ENCODE measurements at places on chromosomes 4 and X.

GRCh38 chrX:17655211-17656034 is 81.9 kb upstream of the SCML1 start:
- DNase-seq = peak; percentile 41

DNA sequence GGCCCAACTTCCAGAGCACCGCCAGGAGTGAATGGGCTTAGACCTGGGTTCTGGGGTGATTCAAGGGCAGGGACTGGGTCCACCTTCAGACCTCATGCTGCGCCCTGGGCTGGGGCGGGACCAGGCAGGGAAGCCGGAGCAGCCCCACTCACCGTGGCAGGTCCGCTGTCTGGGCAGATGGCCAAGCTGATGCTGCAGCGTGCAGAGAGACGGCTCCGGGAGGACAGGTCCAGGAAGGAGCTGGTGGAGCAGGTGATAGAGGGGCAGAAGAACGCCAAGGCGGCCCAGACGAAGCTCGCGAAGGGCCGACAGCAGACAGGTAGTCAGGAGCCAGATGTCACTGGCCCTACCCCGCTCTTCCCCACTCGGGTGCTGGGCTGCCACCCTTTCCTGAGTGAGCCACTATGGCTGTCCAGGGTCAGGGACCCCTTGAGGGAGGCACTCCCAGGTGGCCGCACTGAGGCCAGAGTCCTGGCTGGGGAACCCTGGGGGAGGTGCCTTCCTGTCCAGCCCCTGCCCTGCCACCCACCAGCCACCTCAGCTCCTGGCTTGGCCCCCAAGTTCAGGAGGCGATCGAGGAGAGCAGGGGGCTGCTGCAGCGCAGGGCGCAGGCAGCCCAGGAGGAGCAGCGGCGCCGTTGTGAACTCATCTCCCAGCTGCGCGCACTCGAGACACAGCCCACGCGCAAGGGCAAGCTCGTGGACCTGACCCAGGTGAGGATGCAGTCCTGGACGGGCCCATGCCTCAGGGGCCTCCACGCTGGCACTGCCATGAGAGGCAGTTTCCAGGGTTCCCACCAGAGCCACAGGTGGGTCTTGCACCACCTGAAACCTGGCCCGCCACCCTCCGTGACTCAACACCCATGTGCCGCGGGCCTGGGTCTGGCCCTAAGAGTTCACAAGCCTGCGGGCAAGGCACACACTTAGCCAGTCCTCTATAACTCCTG is 10.1 kb upstream of the RNF4 start:
- DNase-seq = no peak

DNA sequence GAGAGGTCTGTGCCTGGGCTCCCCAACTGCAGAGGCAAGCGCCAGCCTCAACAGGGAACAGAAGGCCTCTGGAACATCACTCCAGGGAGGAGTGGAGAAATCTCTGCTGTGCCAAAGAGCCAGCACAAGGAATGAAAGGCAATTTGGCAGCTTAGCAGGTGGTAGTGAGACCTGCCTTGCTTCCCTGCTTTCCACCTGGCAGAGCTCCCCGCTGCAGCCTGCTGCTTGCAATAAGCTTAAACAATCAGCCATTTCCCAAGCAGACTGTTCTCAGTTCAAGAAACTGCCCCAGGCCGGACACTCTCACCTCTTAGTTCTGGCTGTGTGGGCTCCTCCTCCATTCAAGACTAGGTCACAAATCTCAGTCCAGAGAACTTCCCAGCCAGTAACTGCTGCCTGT is 370.6 kb downstream of the MAGEB5 start:
- DNase-seq = no peak

DNA sequence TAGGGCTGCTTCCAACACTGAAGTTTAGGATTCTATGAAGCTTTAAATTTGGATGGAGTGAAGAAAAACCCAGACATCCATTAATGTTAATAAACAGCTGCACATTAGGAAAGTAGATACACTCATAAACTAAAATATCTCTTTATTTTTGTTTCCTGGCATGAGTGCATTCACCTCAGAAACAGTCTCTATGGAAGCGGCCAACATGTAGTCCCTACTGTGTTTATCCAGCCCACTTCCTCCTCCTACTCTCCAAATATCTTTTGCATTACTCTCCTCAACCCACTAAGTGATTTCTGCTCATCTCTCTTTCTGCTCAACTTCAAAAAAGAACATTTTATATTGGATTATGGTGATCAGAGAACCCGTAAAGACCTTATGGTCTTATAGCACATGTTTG is 180.3 kb upstream of the MXRA5 start:
- DNase-seq = no peak

DNA sequence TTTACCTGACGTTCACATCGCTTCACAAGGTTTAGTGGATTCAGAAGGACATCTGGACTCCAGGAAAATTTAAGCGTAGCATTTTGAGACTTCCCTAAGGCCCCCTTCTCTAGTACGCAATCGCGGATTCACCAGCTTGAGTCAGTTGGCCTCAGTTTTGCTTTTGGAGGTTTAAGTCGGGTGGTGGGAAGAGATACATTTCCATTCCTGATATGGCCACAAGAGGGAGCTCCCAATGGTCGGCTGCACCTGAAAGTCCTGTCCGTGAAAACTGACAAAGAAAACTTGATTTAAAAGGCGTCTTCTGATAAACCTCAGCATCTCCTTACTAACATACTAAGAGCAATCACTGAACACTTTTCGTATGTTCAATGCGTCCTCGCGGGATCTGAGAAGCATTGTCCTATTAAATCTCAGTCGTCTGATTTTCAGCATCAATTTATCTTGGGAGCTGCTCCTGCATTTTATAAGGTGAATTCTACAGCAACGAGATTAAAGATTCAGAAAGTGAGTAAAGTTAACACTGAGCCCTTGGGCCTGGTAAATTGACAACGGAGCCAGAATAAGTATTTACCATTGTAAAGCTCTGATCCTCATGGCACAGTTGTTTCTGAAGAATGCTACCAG is 50.6 kb downstream of the LGI2 start:
- DNase-seq = peak; percentile 98

GRCh38 chrX:9180623-9181022 is 146.7 kb upstream of the FAM9B start:
- DNase-seq = no peak

GRCh38 chrX:97740886-97741285 is 857.2 kb downstream of the RPA4 start:
- DNase-seq = no peak

DNA sequence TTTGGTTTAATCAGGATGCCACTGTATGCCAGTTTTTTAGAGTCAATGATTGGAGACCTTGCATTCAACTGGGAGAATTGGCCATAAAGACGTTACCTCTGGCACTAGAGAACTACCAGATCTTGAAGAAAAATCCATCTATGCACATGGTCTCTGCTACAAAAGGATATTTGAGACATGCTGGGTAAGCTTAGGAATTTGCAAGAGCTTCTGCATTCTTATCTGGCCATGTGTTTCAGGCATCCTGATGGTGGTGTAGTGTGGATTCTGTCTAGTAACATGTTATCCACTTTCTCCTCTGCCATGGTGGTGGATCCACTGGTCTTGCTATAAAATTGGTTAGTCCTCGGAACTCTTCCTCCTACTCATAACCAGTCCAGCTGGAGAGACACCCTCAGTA is 185.3 kb upstream of the WDFY3 start:
- no peak for DNase-seq

DNA sequence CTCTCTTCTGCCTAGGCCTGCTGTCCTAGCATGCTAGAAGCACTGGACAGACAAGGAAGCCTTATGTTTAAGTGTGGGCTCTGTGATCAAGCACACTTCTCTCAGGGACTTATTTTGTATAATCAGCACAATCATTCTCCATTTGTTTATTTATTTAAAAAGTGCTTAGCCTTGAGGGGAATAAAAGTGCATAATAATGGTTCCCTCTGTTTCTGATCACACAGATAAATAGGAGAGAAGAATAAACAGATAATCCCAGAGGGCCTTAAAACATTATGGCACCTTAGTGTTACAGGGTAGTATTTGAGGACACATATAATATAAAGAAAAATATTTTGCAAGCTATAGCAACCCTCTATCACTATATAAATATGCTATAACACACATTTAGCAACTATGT is 146.5 kb downstream of the UNC5C start:
- DNase-seq = no peak

DNA sequence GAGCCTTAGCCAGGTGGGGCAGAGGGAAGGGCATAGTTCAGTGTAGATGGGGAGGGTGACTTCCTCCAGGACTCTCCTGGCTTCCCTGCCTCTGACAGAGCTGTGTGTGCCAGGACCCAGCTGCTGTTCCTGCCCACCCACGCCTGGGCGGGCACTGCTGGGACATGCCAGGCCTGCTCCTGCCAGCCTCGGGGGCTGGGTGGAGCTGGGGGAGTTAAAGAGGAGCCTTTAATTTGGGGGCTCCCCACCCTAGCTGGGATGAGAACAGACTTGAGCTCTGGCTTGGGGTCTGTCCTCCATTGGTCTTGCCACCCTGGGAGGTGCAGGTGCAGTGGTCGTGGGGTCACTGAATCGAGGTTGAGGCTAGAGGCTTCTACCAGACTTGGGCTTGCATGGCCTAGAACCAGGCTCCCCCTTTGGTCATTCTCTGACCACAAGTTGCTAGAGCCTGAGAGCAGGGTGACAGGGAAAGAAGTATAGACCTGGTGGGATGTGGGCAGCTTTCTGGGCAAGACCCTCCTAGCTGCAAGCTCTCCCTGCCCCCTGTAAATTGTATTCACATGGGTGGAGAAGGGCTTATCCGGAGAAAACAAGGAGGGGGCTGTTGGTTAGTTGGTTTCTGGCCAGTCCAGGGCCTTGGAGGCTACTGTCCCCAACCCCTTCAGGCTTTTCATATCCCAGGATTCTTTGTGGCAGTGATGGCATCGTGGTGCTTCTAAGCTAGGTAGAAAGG is 5.7 kb downstream of the EFNB1 start:
- DNase-seq = no peak

DNA sequence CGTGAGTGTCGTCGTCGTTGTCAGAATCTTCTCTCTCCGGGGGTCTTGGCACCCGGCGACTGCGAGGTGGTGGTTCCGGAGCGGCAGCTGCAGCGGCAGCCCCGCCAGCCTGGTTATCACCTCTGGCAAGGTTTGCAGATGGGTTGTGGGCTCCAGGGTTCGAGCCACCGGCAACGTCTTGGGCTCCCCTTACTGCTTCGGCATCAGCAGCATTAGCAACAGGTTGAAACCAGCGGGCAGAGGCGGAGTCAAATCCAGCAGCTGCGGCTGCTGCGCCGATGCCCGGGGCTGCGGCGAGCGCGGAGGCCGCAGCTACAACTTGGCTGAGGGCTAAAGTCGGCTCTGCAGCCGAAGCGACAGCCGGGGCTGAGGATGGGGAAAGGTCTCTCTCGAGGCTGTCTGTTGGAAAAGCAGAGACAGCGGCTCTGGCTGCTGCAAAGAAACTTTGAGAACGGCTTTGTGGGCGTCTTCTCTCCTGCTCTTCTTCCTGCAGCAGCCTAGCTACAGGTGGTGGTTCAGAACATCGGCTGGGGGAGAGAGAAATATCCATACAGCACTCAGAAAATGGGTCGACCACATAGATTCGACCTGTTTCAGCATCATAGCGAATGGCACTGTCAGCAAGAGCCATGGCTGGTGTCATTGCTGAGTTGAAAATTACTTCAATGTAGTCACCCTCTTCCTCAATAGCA is 3.6 kb downstream of the IRS4 start:
- DNase-seq = no peak

- DNase-seq = no peak
Observed at GRCh38 chrX:72272868-72273267, 4.2 kb downstream of the RPS4X start.

DNA sequence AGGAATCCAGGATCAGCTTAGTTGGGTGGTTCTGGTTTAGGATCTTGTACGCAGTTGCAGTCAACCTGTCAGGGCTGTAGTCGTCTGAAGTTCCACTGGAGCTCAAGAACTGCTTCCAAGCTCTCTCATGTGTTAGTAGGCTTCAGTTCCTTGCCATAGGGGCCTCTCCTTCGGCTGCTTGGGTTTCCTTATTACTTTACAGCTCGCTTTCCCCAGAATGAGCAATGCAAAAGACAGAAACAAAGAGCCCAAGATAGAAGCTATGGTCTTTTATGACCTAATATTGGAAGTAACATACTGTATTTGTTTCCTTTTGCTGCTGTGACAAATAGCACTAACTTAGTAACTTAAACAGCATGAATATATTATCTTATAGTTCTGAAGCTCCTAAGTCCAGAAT is 51.7 kb downstream of the TIGD2 start:
- no peak for DNase-seq

DNA sequence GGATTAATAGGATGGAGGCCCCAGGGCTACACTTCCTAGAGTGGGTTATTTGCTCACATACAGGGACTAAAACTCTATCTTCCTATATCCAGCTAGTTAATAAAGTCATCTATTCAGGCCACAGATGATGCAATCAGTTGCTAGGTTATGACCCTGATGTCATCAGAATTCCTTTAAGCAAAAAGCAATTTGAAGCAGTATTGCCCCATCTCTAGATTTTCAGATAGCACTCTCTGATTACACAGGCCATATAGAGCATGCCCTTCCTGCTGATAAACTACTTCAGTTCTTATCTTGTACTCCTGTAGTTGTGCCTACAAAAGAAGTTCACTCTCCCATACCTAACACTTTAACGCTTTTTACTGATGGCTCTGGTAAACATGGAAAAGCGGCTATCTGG is 84.8 kb downstream of the TMEM144 start:
- DNase-seq = no peak

DNA sequence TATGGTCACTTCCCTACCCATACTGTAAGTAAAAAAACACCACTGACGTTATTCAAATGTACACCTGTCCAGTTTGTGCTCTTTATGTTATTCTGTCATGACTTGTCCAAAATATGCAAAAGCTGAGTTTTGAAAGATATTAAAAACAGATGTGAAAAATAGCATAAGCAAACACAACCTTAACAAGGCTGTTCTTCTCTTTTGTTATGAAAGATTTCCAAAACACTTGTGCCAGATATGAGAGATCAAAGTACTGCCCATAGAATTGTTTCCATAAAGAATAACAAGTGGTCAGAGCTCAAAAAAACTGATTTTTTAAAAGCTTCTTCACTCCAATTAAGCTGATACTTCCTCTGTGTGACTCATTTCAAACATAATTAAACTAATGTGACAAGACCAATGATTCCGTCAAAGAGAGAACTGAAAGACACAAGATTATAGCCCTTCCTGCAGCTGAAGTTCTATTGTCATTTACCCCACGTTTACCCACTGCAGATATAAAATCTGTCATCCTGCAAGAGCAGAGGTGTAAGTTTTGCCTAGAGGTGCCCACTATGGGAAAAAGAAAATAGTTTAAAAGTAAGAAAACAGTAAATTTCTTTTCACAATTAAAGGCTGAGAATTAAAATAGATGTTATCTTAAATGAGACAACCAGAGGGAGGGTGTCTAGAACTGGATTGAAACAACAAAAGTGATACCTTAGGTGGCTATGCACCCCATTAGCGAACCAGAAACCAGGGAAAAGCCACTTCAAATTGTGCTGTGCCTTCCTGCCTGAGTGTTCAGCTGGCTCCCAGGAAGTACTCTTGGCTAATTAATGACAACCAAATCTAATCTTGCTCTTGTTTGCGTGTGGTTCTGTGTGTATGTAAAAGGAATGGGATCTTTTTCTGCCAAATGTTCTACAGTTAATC is 30.1 kb downstream of the RASSF6 start:
- no peak for DNase-seq

Measured in suppressor macrophage treated with lipopolysaccharide for 1 hour (primary cell).